ENCODE measurements at places on chromosomes 1 and 21.
A peak's percentile ranks its signal among the peaks of the same experiment; 100 is the strongest.

DNA sequence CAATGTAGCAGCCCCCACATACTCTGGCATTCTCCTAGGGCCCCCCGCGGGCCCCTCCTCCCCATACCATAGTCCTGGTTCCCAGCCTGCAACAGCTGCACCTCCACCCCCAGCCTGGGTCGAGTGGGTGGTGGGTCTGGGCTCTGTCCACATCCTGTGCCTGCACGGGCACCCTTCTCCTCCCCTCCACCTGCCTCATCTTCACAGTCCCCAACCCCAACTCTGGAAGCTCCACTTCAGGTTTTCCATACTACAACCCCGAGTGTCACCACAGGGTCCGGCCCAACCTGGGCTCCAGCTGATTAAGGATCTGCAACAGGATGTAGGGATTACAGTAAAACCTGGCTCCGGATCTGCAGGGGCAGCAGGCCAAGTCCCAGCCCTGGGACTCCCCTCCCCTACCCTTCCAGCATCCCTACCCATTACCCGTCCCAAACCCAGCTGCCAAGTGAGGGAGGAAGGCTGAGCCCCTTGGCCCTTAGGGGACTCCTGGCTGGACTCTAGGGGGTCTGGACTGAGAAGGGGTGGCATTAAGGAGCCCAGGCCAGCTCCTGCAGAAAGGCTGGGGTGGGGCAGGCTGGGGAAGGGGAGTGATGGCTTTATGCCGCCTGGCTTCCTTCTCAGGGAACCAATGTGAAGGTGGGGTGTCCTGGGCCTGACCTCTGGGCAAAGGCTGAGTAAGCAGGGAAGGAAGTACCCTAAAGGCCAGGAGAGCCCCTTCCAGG lies 116.8 kb downstream of the CASZ1 start:
- no peak for DNase-seq

DNA sequence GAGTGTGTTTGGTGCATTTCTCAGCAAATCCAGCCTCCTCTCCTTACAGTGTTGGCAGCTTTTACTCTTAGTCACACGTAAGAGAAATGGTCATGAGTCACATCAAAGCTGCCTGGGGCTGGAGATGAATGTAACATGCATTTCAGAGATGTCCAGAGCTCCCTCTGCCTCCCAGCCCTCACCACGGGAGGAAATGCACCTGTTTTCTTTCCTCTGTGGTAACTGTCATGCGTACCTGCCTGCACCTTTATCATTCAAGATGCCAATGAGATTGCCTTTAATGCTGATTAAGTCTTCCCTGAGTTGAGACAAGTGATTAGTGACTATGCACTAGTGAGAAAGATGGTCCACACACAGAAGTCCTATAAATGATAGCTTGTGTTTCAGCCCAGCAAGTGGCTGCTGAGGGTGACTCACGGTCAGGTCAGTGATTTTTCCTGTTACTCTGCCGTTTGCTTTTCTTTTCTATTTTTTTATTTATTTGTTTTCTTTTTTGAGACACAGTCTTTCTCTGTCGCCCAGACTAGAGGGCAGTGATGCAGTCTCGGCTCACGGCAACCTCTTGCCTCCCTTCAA lies 277.3 kb upstream of the FMN2 start:
- no peak for DNase-seq

DNA sequence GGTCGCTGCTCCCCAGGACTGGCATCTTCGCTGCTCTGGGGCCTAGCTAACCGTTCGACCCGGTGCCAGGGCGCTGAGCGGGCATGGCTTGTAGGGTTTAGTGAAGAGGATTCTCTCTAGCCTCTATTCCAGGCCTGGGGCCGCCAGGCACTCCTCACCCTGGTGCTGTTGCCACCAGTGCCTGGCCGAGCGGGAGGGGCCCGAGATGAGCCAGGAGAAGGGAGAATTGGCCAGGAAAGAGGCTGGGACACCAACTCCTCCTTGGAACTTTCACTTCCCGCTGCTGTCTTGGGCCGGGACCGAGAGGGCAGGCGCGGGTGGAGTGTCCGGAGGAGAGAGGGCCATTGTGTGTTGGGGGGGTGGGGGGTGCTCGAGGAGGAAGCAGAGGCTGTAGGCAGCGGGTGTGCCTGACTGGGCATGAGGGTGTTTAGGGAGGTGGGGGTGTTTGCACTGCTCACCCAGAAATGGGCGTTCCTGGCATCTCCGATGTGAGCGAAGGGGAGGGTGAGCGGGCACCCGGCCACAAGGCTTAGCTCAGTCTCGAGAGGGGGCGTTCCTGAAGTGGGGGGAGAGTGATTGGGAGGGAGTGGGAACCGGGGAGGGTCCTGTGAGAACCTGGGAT lies 772 bp downstream of the ADAM15 start:
- no peak for DNase-seq

DNA sequence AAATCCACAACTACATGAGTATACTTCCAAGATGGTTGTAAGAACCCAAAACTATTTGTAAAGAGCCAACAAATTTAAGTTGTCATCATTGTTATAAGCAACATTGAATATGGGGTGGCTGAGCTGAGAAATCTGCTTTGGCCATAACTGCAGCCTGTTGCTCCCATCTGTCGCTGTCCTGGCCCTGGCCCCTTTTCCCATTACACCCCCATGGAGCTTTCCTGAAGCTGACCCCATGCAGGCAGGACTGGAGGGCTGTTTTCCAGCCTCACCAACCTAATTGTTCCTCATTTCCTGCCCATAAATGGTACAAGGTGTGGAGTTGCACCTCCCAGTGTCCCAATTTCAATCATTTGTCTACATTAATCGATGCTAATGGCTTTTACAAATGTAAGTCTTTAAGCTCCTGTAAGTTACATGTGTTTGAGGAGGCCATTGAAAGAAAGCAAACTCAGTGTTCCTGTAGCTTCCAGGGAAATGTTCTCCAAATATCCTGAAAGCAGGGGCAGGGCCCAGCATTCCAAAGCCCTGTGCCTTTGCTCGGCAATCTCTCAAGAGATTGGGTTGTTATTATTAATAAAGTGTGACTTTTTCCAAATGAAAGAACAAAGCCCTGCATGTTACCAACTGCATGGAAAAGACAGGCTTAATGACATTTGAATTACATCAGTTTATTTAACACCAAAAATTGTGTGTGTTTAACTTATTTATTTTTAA lies 545.9 kb downstream of the PLPP3 start:
- no peak for DNase-seq

DNA sequence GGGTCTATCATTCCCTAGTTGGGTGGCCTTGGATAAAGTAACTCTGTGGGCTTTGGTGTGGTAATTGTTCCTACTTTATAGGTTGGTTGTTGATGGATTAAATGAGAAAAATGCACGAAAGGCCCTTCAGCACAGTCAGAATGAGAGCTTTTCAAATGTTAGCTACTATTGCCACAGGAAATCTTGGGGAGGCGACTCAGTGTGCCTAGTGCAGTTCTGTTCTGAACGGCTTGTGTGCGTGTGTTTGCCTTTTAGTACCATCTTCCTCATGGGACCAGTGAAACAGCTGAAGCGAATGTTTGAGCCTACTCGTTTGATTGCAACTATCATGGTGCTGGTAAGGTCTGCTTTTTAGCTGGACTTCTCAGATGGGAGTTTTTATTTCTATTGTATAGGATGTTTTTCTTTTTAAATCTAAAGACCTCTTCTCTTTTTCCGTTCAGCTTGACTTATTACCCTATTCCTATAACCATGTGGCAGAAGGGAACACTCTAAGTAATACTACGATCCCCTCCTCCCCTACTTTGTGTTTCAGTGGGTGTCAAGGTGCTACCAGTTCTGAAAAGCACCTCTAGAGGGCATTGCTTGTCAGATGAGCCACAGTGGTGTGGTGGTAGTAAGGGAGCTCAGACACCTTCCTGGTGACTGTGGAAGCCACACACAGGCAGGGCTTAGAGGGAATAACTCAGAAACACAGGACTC lies 9.2 kb downstream of the SFT2D2 start:
- peak; percentile 35 for DNase-seq

GRCh38 chr1:3227351-3227704 lies 158.3 kb downstream of the PRDM16 start:
- no peak for DNase-seq

- DNase-seq: no peak
These were observed 147.5 kb upstream of the SPATA6 start for GRCh38 chr1:48619539-48619938.

DNA sequence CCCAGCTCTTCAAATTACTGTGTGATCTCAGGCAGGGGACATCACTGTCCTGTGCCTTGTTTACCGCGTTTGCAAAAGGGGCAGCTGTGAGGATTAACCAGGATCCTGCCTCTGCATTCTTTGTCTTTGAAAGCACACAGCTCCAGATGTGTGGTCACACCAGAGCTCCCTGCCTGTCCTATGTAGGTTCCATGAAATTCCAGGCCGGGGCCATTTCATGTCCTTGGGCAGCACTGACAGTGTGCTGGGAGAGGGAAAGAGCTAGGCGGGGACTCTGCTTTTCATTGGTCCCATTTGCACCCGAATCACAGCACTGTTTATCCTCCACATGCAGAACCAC lies 42.2 kb upstream of the SELENON start:
- DNase-seq: no peak

- DNase-seq: no peak
These were observed 62.4 kb downstream of the RERE start for GRCh38 chr1:8754993-8755392.

DNA sequence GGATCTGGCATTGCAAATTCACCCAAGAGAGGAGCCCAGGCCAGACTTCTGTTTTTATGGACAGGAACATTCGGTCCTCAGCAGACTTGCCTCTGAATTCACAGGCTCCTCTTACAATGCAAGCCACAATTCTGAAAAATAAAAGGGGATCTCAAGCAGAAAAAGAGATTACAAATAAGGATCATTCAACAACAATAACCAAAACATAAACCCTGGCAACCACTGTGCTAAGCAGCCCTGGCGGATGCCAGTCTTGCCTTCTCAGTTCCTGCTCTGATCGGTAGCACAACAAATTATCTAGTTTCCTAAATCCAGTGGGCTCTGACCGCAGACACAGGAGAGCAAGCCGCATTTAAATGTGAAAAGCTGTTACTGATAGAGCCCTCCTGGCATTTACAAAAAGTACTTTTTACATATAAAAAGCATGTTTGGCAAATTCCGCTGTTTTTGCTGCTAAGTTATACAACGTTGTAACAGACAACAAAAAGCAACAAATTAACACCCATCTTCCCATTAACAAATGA lies 123.4 kb upstream of the FOXD3 start:
- DNase-seq: no peak

DNA sequence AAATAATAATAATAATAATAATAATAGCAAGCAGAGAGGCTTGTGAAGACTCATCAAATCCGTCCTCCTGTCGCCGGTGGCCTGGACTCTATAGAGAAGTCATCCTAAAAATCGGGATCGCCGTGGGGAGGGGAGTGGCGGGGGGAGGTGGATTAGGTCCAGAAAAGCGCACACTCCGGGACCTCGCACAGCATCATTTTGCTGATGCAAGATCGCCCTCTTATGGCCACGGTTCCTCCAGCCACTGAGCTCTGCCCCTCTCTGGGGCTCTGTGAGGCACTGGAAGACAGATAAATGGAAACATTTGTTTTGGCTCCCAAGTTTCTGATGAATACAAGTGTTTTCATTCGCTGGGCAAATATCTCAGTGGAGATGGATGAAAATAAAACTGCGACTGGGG lies 612.0 kb downstream of the MATN1 start:
- peak; percentile 42 for DNase-seq

GRCh38 chr1:1084372-1085170 lies 10.5 kb upstream of the RNF223 start:
- DNase-seq: peak; percentile 18

DNA sequence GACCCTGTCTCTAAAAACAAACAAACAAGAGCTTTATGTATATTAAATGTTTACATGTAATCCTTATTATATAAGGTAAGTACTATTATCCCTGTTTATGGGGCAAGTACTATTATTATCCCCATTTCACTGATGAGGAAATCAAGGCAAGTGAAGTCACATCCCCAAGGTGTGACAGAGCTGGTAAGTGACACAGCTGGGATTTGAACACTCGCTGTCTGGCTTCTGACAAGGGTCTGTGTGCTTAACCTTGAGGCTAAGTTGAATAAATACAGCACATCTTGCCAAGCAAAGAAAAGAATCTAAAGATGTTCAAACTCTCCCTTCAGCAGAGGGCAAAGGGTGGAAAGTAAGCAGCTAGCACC lies 167.9 kb upstream of the IRF2BP2 start:
- DNase-seq: no peak

- DNase-seq: no peak
These were observed 63.6 kb downstream of the MAP3K21 start for GRCh38 chr1:233390842-233391737.

GRCh38 chr1:233393084-233393840 lies 65.7 kb downstream of the MAP3K21 start:
- DNase-seq: no peak

- DNase-seq: no peak
These were observed 13.6 kb downstream of the ZYG11B start for GRCh38 chr1:52739699-52740467.

- DNase-seq: no peak
These were observed 42.1 kb upstream of the ABCG1 start for GRCh38 chr21:42176859-42177258.

DNA sequence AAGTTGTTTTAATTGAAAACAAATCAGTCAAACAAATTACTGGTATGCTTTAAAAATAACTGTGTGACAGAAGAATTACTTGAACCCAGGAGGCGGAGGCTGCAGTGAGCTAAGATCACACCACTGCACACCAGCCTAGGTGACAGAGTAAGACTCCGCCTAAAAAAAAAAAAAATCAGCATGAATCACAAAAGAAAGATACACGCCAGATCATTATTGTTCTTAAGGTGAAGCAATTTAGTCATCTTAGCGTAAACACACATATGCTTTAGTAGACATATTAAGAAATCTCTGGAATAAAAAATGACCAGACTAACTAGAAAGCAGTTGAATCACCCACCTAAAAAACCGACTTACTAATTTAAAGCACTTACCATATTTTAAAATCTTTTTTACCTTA lies 20.2 kb downstream of the RERE start:
- no peak for DNase-seq

DNA sequence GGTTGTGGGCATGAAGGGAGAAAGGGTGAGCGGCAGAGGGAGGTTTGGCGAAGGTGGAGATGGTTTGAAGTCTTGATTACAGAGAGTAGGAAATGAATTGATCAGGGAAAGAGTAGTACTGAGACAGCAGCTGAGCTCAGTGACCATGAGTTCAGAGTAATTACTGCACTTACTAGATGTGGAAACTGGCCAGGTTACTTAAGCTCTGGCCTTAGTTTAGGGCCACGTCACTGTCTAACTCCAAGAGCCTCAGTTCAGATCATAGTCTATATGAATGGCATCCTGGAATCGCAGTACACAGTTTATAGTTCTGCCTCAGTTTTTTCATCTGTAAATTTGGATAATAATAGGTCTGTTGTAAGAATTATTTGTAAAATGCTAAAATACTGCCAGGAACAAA lies 78.1 kb downstream of the KCTD3 start:
- no peak for DNase-seq

- DNase-seq: no peak
These were observed 1.7 kb upstream of the AKT3 start for GRCh38 chr1:243851765-243852164.

- DNase-seq: no peak
These were observed 22.9 kb downstream of the HTR1D start for GRCh38 chr1:23194119-23194984.

All from GM12891 (cell line).